H4 (cell line): ENCODE measurements at places on chromosomes 11 and 22. TPM values are rescaled to one million over a fixed set of nuclear protein-coding genes. Genes with fewer than 3 reads are reported as not detected.

The ACTN3 gene
- total RNA-seq = not detected in 2 replicates

The STK33 gene
- total RNA-seq = 8.1 and 10.9 TPM in 2 replicates

The TEAD1 gene
- total RNA-seq = 33.8 and 42.3 TPM in 2 replicates

The PGAP2 gene
- 8.2 and 14.0 TPM in 2 replicates for total RNA-seq

The AGBL2 gene
- 0.12 TPM in 2 replicates for total RNA-seq

The SHANK3 gene
- total RNA-seq = 0.19 and 0.62 TPM in 2 replicates

The NRXN2 gene
- 0.17 and 0.35 TPM in 2 replicates for total RNA-seq

The OR52N4 gene
- not detected in 2 replicates for total RNA-seq

GRCh38 chr11:8273287-8273686 is 9.6 kb upstream of the LMO1 start:
- DNase-seq = peak; percentile 49

GRCh38 chr11:122154994-122155393 is 39.0 kb upstream of the BLID start:
- DNase-seq = no peak

DNA sequence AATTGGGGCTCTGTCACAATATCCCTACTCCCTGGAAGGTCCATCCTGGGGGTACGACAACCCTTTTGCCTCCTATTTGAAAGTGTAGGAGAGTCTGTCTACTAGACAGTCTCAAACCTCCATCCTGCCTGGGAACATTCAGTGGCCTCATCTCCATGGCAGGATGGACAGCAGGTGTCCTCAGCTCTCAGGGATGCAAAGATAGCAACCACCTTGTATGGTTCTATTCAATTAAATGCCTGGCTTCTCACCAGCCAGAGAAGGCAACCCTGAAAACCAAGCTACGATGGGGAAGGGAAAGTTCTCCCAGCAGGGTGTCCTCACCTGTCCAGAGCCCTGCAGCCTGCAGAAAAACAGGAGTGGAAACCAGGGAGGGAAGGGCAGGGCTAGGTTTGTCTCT is 164.9 kb downstream of the MIAT start:
- DNase-seq = no peak

- no peak for DNase-seq
Observed at GRCh38 chr22:44648085-44648820, 53.8 kb upstream of the PRR5 start.

- no peak for DNase-seq
Observed at GRCh38 chr11:47101406-47101805, 75.3 kb downstream of the ARFGAP2 start.

DNA sequence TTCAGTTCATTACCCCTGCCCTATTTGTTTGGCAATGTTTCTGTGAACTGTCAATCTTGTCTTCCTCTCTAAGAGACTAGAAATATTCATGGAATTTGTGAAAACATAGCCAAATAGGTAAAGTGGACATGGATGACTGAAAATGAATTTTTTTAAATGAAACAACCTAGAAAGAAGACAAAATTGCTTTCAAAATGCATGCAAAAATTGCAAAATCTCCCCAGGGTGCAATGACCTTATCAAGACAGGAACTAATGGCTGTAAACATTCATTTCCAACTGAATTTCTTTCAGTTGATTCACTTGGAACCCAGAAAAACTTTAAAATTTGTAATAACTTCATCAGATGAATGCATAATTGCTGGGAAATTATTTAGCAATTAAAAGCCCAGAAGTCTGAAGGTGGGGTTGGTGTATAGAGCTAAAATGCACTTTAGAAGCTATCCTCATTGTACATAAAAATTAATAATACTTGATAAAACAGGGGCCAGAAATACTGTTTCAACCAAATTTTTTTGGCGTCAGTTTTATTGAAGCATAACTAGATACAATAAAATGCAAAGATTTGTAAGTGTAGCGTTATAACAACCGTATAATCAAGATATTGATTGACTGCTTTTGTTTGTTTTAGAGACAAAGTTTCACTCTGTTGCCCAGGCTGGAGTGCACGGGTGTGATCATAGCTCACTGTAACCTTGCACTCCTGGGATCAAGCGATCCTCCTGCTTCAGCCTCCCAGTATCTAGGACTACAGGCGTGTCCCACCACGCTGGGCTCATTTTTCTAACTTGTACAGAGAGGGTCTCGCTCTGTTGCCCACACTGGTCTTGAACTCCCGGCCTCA is 27.6 kb upstream of the SLC35C1 start:
- no peak for DNase-seq

- no peak for DNase-seq
Observed at GRCh38 chr11:10824888-10825287, 16.2 kb upstream of the EIF4G2 start.

DNA sequence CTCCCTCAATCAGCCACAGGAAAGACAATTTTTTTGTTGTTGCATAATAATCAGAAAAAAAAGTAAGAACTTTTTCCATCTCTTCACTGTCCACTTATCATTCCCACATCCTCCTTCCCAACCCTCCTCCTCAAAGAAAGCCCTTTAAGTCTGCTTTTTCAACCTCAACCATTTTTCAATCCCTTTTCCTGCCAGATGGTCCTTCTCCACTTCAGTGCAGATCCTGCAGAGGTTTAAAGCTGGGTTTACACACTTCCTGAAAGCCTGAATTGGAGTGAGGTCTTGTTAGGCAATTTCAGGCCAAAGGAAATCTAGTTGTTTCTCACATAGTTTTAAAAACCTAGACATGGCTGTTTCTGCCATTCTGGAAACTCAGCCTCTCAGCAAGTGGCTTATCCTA is 78.3 kb downstream of the RPL27A start:
- no peak for DNase-seq

GRCh38 chr11:67633758-67634365 is 4.1 kb upstream of the NUDT8 start:
- no peak for DNase-seq

- no peak for DNase-seq
Observed at GRCh38 chr22:43878079-43878795, 13.6 kb downstream of the PNPLA5 start.

GRCh38 chr11:86596861-86597586 is 75.4 kb downstream of the ME3 start:
- no peak for DNase-seq

DNA sequence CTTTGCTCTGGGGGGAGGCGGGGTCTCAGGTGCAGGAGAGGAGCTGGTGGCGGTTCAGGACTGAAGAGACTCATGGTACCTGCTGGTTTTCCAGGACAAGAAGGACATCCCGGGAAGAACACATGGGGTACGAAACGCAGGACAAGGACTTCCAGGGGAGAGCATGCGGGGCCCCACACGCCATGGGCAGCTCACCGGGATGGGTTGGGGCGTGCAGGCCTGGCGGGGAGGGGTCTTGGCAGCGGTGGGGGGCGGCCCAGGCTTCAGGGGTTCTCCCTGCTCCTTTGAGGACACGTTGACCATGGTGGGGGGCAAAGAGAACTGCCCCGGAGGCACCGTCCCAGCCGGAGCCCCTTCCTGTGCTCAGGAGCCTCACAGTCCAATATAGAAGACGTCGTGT is 673.2 kb downstream of the BRD1 start:
- no peak for DNase-seq

DNA sequence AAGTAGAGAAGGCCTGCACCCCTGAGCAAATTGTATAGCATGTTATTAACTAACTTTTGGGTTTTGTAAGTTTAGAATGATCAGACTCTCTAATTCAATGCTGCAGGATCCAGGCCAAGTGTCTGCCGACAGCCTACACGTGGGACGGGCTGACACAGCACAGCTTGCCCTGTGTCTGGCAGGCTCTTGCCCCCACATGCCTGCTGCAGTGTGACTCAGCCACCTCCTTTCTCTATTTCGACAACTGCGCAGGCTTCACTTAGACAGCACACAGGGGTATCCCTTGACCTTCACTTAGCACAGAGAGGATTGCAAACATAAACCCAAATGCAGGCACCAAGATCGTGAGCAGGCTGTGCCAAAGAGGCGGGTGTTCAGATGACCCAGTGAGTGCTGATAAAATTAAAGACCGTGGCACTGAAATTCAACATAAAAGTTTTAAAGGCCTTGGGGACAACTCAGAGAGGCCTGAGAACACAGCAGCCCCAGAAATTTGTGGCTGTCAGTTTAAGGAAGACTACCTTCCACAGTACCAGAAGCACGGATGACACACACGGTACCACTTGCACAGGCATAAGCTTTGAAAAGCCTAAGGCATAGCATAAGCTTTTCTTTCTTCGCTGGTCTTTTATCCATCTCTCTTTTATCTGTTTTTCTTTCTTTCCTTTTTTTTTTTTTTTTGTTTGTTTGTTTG is 37.8 kb downstream of the SCN3B start:
- DNase-seq = peak; percentile 42

- DNase-seq = no peak
Observed at GRCh38 chr22:46459347-46460065, 77.9 kb downstream of the CELSR1 start.

DNA sequence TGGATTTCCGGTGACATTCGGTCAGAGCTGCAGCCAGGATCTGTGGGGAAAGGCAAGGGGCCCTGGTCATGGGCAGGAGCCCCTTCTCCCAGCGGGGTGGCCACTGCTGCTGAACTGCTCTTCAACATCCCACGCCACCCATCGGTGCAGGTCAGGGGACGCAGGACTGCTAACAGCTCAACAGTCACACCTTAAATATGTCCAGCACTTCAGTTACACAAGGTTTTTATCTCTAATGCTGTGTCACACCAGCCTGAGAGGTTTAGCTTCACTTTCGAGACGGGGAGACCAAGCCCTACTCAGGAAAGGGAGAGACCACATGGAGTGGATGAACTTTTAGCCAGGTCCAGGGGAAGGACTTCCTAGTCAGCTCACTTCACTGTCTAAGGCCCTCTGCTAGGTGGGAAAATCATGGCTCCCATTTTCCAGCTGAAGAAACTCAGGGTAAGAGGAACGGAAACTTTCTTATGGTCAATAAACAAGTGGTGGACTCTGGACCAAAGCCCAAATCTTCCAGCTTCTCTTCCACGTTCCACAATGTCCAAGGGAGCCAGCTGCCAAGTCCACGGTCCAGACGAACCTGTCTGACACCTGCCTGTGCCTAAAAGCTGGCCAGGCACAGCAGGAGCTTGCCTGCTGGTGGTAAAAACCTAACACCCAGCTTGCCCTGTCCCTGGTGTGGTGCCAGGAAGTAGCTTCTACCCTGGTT is 21.0 kb upstream of the CHADL start:
- DNase-seq = no peak

DNA sequence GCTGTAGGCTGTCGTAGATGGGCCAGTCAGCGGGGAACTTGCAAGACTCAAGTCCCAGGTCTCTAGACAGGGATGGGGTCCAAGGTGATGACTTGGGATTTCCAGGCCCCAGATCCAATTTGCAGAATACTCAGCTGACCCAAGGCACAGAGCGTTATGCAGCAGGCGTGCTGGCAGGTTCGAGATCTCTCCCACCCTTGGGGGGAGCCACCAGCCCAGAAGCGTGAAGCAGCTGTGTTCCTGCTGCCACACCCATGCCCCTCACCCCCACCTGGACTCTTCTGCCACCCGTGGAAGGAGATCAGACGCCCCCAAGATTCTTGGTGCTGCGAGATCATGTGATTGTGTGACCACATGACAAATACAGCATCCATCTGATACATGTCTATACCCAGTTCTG is 142.6 kb downstream of the BRD1 start:
- no peak for DNase-seq

- DNase-seq = no peak
Observed at GRCh38 chr22:28771195-28771791, 1.2 kb upstream of the CCDC117 start.

- no peak for DNase-seq
Observed at GRCh38 chr11:68141246-68142027, 20.2 kb upstream of the CHKA start.

DNA sequence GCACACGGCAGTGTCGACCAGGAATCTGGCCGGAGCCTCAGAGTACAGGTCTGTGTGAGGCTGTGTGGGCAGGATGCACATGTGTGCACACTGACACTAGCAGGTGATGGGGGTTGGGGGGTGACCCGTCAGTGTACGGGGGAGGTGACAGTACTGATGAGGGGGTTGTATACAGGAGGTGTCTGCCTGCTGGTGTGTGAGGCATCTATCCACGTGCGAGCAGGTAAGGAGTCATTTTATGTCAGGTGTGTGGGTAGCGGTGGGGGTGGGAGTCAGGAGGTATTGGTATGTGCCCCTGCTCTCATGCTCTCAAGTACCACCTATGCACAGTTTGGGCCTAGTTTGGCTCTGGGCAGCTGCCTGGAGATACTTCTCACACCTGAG is 4.5 kb upstream of the PHRF1 start:
- DNase-seq = no peak

DNA sequence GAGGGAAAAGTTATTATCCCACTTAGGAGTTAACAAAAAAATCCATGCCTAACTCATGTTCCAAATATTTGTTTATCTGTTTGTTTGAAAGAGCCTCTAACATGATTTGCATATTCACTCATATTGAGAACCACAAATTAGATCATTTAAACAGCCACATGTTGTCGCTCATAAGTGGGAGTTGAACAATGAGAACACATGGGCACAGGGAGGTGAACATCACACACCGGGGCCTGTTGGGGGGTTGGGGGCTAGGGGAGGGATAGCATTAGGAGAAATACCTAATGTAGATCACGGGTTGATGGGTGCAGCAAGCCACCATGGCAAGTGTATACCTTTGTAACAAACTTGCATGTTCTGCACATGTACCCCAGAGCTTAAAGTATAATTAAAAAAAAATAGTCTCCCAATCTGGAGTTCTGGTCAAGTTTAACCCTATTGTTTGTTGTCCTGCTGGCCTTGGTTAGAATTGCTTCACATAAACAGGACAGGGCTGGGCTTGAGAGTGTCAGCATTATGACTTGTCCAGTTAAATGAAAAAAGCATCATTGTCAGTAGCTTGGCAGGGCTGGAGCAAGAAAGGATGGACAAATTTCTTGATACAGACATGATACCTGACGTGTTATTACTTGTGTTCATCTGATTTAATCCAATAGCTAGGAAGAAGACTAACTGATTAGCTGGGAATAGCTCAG is 57.8 kb upstream of the PSMA1 start:
- DNase-seq = no peak

GRCh38 chr22:44554411-44554810 is 56.4 kb upstream of the RTL6 start:
- DNase-seq = no peak

DNA sequence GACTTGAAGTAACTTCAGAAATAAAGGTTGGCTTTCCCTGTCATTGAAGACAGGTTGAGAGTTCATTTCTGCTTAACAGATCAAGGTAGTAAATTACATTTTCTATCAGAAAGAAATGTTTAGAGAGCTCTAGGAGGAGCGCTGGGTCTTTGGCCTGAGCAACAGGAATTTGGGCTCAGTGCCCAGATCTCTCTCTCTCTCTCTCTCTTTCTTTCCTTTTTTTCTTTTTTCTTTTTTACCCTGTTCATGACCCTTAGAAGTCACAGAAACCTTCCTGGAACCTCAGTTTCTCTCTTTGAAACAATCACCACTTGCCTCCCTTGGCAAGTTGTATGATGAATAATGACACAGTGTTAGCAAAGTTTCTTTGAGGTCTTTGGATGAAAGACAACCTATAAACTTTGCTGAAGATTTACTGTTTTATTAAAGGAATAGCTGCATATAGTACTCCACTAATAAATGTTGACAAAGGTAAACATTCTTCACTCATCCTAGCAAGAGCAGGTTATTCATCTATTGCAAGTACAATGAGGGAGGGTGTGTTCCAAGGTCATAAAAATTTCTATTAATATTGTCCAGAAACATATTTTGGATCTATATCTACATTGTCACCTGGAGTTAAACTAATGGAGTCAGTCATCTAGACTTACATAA is 35.5 kb upstream of the RASSF10 start:
- no peak for DNase-seq
